ENCODE measurements at places on chromosomes 5 and 9.

- no peak for DNase-seq
Measured at GRCh38 chr5:145971108-145971507, 34.7 kb downstream of the SH3RF2 start.

GRCh38 chr5:145778144-145778900, 56.8 kb downstream of the PRELID2 start:
- peak; percentile 5 for DNase-seq

GRCh38 chr5:76717222-76718083, 1.5 kb downstream of the F2R start:
- DNase-seq: no peak

- peak; percentile 1 for DNase-seq
Measured at GRCh38 chr5:44332285-44332971, 56.8 kb downstream of the FGF10 start.

GRCh38 chr5:115168829-115169486, 750 bp downstream of the TRIM36 start:
- DNase-seq: peak; percentile 17

DNA sequence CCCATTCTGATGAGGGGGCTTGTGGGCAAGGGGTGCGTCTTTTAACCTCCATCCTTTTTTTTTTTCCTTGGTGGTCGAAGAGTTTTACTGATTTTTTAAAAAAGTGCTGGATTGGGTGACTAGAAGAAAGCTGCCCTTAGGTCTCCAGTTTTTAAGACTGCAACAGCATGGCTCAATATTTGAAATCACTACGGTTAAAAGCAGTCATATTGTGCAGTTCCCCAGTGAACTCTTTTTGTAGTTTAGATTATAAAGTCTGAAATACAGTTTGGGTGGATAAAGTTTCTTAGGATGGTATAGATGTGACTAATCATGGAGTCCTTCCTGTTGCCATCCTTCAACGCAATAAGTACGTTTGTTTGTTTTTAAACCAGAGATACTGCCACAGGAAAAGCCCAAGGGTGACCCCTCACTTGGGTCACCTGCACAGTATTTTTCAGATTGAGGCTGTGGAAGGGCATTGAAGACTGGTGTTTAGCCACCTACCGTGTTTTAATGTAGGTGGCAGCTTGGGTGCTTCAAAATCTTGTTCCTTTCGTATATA, 520 bp upstream of the DHFR start:
- DNase-seq: peak; percentile 29

DNA sequence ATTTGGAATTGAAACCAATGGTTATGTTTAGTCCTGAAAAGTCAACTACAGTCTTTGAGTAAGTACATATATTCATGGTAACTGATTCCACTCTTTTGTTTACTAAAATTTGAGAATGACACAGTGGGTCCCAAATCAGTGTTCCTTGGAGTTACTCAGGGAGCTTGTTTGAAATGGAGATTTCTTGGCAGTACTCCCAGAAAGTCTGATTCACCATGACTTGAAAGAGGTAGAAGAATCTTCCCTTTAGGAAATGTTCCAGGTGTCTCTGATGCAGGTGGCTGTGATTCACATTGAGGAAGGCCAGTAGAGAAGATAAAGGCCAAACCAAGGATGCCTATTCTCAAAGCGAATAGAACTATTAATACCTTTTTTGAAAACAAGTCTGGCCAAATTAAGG, 1078.3 kb downstream of the CDH12 start:
- DNase-seq: no peak

- DNase-seq: no peak
Measured at GRCh38 chr5:143453720-143454119, 50.2 kb upstream of the NR3C1 start.

GRCh38 chr5:81207009-81207408, 26.1 kb upstream of the CKMT2 start:
- peak; percentile 13 for DNase-seq

GRCh38 chr5:134995850-134996402, 28.2 kb downstream of the CATSPER3 start:
- no peak for DNase-seq

DNA sequence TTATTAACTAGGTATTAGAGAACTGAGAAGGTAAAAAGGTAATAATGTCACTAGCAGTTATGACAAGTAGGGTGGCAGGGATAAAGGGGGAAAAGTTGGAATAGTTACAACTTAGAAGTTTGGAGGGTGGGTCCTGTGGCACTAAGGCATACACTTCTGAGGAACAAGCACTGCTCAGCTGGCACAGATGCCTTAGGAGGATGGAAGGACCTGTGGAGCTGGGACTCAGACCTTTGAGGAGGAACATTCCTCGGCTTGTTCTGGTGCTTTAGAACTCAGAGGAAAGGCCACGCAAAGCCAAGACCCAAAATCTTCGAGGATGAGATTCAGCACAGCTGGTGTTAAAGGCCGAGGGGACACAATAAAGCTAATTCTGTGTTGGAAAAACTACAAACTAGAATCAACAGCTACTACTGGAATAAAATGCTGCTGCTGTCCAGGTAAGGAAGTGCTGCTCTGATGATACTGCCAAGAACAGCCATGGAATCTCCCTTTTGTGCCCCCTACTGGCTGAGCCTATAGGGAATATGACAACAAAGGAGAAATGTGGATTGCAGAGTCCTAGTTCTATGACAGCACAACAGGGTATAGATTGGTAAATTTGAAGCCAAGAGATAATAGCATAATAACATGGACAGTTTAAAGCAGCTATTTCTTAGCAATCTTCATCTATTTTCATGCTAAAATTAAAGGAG, 126.7 kb downstream of the SLC25A46 start:
- DNase-seq: peak; percentile 28

GRCh38 chr9:115439641-115440040, 321.7 kb upstream of the TNC start:
- no peak for DNase-seq

- peak; percentile 75 for DNase-seq
Measured at GRCh38 chr5:137751869-137752491, 2.2 kb downstream of the HNRNPA0 start.

DNA sequence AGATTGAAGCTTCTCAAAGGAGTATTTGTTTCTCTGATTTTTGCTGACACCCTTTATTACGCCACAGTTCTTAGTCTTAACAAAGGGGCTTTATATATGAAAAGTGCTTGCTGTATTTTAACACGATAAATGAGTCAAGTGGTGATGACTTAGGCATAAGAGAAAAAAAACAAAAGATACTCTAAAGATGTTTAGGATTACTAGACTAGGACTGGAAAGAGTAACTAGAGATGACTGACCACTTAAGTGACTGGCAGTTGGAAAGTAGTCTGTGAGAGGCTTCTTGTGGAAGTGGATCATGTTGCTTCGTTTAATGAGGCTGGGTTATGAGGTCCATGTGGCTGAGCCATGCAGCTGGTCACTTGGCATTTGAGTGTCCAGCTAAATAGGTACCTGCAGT, 69.4 kb upstream of the ACTBL2 start:
- DNase-seq: no peak

GRCh38 chr5:58314356-58315210, 145.3 kb downstream of the PLK2 start:
- DNase-seq: no peak

- DNase-seq: no peak
Measured at GRCh38 chr9:77125665-77126064, 51.7 kb upstream of the VPS13A start.

DNA sequence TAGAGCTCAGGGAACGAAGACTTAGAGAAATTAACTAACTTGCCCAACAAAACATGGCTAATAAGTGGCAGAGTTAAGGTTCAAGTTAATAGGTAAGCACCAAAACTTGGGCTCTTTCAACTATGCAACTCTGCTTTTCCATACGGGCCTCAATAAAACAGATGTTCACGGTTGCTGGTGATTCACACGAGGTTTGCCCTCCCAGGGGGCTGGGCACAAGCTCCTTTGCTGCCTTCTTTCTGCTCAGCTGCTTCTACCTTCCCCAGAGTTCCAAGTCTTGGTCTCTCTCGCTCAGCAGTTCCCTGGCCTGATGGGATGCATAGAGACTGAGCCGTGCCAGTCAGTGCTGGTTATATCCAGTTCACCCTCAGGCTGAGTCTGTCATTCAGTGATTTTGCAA, 217.9 kb downstream of the SREK1 start:
- no peak for DNase-seq

GRCh38 chr5:139960723-139961383, 82.2 kb downstream of the NRG2 start:
- DNase-seq: no peak

DNA sequence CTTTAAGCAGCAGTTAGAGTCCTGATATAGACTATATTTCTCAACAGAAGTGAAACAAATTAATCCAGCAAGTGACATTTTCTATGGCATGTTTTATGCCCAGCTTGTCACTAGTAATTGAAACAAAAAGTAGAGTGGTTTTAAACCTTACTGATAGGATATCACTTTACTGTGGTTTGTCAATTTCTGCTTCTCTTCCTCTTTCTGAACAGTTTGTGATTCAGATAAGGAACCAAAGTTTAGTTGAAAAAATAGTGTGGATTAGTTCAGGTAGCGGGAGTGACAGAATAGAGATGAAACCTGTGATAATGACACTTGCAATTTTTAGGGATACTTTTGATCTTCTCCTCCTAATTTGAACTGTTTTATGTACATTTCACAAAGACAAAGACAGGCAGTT, 485.7 kb upstream of the EDIL3 start:
- no peak for DNase-seq

GRCh38 chr9:20622330-20623020, at the start of gene MLLT3:
MLLT3 (minus strand) TSS chr9:20622499.
- peak; percentile 97 for DNase-seq

- DNase-seq: peak; percentile 98
Measured at GRCh38 chr5:91311697-91312501, 71.2 kb downstream of the ARRDC3 start.

DNA sequence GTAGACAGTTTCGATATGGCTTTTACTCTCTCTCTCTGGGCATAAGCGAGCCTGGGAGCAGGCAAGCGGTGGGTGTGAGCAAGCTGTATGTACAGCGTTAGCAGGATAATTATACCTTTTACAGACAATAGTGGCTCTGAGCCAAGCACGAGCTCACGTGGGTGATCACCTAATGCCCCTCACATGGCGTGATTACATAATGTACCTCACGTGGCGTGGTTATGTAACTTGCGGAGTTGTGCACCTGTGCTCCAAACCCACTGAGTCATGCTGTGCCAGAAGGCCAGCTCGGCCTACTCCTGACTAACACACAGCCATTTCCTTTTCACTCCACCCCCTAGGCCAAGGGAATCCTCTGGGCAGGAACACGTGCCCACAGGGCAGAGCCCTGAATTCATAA, 797.2 kb downstream of the EFNA5 start:
- DNase-seq: no peak

GRCh38 chr5:144189800-144190429, 19.2 kb downstream of the KCTD16 start:
- peak; percentile 88 for DNase-seq

GRCh38 chr9:97176206-97176605, 131.3 kb upstream of the CCDC180 start:
- no peak for DNase-seq

DNA sequence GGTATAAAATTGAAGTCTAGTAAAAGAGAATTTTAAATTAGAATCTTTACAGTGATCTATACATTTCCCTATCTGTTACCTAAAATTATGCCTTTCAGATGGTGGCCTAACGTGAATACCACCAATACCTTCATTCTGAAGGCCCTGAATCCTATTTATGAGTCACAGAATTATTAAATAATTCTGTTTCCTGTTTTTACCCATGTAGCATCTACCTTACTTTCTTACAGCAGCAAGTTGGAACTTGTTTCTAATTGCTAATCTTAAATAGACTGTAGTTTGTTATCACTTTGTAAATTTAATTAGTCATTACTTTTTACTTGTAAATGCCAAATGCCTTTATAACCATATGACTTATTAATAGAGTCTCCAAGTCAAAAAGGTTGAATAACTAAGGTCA, 135.0 kb downstream of the PDE4D start:
- DNase-seq: no peak

GRCh38 chr5:157772127-157772526, 28.6 kb downstream of the LSM11 start:
- DNase-seq: no peak

GRCh38 chr9:89786655-89787054, 181.8 kb downstream of the GADD45G start:
- no peak for DNase-seq

GRCh38 chr9:92640398-92641091, 29.4 kb downstream of the IPPK start:
- no peak for DNase-seq

- no peak for DNase-seq
Measured at GRCh38 chr5:29518176-29518575, 1675.3 kb upstream of the CDH6 start.
